ENCODE measurements at places on chromosomes 12 and 14. TPM values are rescaled to one million over a fixed set of nuclear protein-coding genes. Genes with fewer than 3 reads are reported as not detected.

Gene TMEM117
- 1.0 TPM for total RNA-seq

DNA sequence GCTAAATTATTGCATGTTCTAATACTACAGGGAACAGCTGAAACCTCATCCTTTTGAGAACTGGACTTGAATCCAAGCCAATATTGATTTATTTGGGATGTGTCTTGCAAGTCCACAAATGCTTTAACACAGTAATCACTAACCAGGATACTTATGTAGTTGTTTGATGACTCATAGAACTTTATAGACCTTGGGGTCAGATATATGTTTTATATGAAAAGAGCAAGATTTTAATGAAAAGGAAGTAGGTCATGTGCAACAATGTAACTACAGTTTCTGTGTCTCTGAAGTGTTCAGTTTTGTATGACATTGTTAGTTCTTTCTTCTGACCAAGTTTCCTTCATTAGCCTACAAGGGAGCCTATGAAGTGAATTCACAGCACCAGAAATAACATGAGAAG, 352.0 kb downstream of the ZFP36L1 start:
- no peak for DNase-seq

DNA sequence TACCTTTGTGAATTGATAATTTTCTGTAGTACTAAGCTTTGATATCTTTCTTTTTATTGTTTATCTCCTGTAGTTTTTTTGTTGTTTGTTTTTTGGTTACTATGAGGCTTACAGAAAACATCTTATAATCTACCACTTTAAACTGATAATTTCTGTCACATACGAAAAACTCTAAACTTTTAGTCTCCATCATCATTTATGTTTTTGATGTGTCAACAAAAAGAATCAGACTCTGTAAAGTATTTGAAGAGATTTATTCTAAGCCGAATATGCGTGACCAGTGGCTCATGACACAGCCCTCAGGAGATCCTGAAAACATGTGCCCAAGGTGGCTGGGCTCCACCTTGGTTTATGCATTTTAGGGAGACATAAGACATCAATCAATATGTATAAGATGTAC, 167.1 kb upstream of the ARHGAP5 start:
- no peak for DNase-seq

Gene SCNN1A
- 0.43 TPM for total RNA-seq

GRCh38 chr12:55067701-55068100, 47.9 kb downstream of the NEUROD4 start:
- DNase-seq = no peak

DNA sequence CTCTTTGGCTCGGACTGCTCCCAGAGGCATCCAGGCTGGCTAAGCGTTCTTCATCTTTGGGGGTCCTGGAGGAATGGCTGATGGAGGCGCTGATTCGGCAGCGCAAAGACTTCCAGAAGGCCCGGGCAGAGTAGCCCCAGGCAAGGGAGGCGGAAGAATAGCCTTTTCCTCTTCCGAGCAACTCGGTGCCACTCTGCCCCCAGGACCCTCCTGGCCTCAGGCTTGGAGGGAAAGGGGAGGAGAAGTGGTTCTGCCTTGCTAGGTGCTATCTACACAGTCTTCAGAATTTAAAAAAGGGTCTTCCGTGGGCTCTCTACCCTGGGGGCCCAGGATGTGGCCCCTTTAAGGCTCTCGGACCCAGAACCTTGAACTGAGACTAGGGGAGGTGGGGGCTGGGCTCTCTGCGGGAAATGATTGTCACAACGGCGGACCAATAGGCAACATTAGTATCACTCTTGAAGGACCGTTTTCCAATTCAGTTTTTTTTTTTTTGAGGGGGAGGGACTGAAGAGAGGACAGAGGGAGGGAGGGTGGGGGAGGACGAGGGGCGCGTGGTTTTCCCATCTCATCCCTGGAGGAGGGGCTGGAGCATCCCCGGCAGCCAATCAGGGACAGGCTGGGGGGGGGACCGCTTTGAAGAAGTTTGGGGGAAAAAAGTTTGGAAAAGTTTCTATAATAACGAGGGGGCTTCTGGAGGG, at the start of gene NFATC4:
Gene NFATC4, plus strand, starts transcription at position 671 of the 698 bp plus-strand sequence. CDS start 157 bp downstream, outside the sequence.
- no peak for DNase-seq

DNA sequence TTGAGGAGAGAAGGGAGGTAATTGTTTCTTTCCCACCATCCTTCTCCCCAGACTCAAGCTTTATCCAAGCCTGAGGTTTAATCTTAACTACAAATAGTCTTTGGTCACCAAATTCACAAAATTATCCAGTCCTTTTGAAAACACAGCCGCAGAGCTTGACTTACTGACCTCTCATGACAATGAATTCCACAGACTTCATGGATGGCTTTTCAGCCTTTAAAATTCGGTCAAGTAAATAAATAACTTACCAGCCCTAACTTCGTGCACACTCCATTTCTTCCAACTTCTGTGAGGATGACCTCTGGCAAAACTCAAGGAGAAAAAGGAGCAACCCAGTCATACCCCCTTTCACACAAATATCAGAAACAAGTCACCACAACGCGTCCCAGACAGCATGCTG, 137.0 kb upstream of the CDKN3 start:
- no peak for DNase-seq
